ENCODE measurements at places on chromosomes 2 and 18. TPM values are rescaled to one million over a fixed set of nuclear protein-coding genes. Genes with fewer than 3 reads are reported as not detected.

Gene CGREF1
- polyA plus RNA-seq = 1.8 TPM

Gene GKN2
- not detected for polyA plus RNA-seq

Gene VWA3B
- polyA plus RNA-seq = 0.78 TPM

Gene HOXD1
- 0.99 TPM for polyA plus RNA-seq

Gene RANBP2
- 41.6 TPM for polyA plus RNA-seq

Gene HOXD3
- polyA plus RNA-seq = 2.3 TPM

Gene ZSWIM2
- not detected for polyA plus RNA-seq

Gene CHRNG
- polyA plus RNA-seq = 54.4 TPM

Gene CFAP221
- polyA plus RNA-seq = 0.73 TPM

Gene HK2
- 7.2 TPM for polyA plus RNA-seq

Gene STEAP3
- polyA plus RNA-seq = 11.7 TPM

Gene PRKAG3
- polyA plus RNA-seq = 33.9 TPM

Gene GDF7
- polyA plus RNA-seq = 0.27 TPM

Gene STPG4
- 0.26 TPM for polyA plus RNA-seq

Gene RESP18
- not detected for polyA plus RNA-seq

Gene AMER3
- not detected for polyA plus RNA-seq

Gene KCNF1
- 4.3 TPM for polyA plus RNA-seq

Gene PNO1
- 15.9 TPM for polyA plus RNA-seq

Gene LIPG
- polyA plus RNA-seq = 4.8 TPM

Gene CPLX4
- polyA plus RNA-seq = not detected

Gene ICA1L
- polyA plus RNA-seq = 14.4 TPM

Gene LHCGR
- polyA plus RNA-seq = not detected

Gene PPP1R1C
- polyA plus RNA-seq = 2.1 TPM

Gene TUBA4B
- not detected for polyA plus RNA-seq

Gene HOXD11
- not detected for polyA plus RNA-seq

Gene CD207
- polyA plus RNA-seq = not detected

Gene RND3
- 139 TPM for polyA plus RNA-seq

Gene FSIP2
- polyA plus RNA-seq = 2.2 TPM

Gene COBLL1
- polyA plus RNA-seq = 8.9 TPM

Gene CAVIN2
- 36.8 TPM for polyA plus RNA-seq

Gene IL1R1
- polyA plus RNA-seq = 13.6 TPM

Data from muscle of arm (tissue), 14 donors.